ENCODE measurements at places on chromosomes 12 and 14.

GRCh38 chr14:106530423-106531107, 1004.2 kb downstream of the TMEM121 start:
- no peak for DNase-seq

DNA sequence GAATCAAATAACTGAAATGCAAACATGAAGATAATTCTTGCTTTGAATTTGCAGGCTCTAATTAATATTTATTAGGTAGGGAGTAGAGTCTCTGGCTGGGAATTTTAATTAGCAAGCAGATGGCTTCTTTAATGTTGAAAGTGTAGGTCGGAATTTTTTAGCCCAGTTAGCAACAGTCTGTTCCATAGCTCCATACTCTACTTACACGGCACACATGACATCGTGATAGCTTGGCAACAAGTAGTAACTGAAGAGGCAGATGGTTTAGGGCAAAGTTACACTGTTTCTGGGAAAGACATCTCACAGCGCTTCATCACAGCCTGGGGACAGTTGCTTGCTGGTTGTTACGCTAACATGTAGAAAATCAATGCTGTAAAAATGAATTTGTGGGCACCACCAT, 710.7 kb downstream of the GALC start:
- no peak for DNase-seq

GRCh38 chr12:6207259-6207925, 7.2 kb downstream of the CD9 start:
- no peak for DNase-seq

DNA sequence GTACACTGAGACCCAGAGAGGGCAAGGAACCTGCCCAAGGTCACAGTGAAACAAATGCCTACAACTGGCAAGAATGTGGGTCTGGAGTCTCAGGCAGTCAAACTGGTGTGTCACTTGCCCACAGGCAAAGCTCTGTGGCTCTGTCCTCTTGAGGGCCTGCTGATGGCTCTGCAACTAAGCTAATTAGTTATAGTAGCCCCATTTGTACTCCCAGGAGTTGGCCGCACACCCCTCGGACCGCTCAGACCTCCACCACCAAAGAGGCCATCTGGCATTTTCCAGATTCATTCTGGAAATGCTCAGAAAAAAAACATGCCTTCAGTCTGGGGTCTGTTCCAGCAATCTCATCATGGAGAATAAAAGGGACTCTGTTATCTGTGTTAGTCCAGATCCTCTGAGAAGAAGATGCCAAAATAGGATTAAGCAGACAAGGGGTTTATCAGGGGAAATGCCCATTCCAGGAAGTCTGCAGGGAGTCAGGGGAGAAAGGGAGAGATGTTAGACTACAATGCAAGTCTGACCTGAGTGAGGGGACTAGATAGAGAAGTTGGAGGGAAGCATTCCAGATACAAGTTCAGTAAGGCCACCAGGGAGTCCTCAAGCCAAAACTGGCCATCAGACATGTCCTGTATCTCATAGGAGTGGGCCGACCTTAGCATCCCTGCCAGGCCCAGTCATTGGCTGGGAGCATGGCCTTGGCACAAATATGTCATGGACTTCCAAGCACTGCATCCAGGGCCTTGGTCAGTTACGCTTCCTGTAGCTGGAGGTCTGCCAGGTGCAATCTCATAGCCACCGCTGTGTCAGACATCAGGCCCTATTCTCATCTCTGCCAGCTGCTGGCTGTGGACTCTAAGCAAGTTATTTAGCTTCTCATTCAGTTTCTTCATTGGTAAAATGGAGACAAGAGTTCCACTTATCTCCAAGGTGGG, 15.4 kb upstream of the OAS1 start:
- no peak for DNase-seq

DNA sequence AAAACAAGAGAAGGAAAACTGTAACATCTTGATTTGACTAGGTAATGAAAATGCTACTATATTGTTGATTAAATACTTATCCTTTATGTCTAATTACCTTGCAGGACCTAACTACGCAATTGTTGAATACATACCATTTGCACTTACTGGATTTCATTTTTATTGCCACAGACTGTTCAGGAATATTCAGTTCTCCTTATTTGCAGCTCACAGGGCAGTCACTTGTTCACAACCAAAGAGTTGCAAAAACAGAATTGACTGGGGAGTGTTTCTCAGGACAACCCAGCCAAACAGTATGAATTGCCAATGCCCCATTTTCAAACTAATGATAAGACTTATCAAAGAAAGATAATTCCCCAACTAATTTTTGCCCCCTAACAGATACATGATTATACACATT, 49.4 kb downstream of the CIT start:
- DNase-seq = no peak

Measured in RCC 7860 (cell line).